ENCODE measurements at places on chromosomes 6 and 20. TPM values are rescaled to one million over a fixed set of nuclear protein-coding genes. Genes with fewer than 3 reads are reported as not detected.

The OR2B6 gene
- total RNA-seq: not detected

DNA sequence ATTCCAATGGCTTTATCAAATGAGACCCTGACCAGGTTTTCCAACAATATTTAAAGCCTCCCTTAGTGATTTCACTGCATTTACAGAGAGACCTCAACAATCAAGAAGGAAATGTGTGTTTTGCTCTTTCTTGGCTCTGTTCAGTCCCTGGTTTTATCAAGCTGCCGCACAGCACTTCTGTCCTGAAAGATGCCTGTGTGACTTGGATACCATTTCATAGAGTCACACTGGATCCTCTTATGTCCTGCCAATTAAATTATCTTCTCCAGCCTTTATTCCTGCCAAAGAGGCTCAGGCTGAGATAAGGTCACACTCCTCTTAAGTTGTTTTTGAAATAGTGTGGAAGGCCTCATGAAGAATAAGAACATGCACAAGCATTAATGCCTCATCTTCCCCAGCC lies 197.0 kb upstream of the RNF217 start:
- H3K4me1 ChIP-seq: no peaks in the 10 kb centered on the region
- no peaks in the 10 kb centered on the region for H3K36me3 ChIP-seq
- no peaks in the 10 kb centered on the region for H3K27me3 ChIP-seq
- DNase-seq: no peak

DNA sequence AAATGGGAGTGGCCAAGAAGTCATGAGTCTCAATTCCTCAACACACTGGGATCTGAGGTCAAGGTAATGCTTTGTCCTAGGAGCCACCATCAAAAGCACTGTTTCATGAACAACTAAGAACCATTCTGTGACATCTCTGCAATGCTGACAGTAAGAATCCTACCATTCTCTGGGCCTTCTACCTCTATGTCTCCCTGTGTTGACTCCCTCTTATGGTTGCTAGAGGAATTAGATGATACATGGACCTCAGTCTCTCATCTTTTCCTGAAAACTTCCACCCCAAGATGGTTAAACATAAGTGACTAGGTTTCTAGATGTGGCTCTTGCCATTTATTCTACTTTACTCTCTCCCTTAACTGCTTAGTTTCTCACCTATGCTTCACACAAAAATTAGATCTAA lies 9.1 kb downstream of the MTRF1L start:
- H3K27me3 ChIP-seq: no peaks in the 10 kb centered on the region
- DNase-seq: no peak
- peaks cover 57% of the 10 kb centered on the region for H3K36me3 ChIP-seq
- no peaks in the 10 kb centered on the region for H3K4me1 ChIP-seq
- H3K4me3 ChIP-seq: no peak overlapping the region

- peaks cover 15% of the 10 kb centered on the region for H3K4me1 ChIP-seq
- no peak overlapping the region for H3K27ac ChIP-seq
- H3K4me3 ChIP-seq: no peak overlapping the region
- H3K27me3 ChIP-seq: no peaks in the 10 kb centered on the region
- no peak for DNase-seq
- no peaks in the 10 kb centered on the region for H3K36me3 ChIP-seq
Observed at GRCh38 chr20:3068075-3068474, 3.3 kb upstream of the OXT start.

- no peaks in the 10 kb centered on the region for H3K36me3 ChIP-seq
- no peaks in the 10 kb centered on the region for H3K4me1 ChIP-seq
- no peak overlapping the region for H3K27ac ChIP-seq
- H3K4me3 ChIP-seq: no peak overlapping the region
Observed at GRCh38 chr20:33166533-33167113, 1.3 kb upstream of the BPIFA2 start.
